ENCODE measurements at places on chromosomes 1 and 21.
A peak's percentile ranks its signal among the peaks of the same experiment; 100 is the strongest.

- no peak for DNase-seq
These were observed 9.4 kb downstream of the SNAP47 start for GRCh38 chr1:227744668-227745067.

GRCh38 chr1:108079440-108080025 is 114.6 kb upstream of the VAV3 start:
- DNase-seq: no peak

DNA sequence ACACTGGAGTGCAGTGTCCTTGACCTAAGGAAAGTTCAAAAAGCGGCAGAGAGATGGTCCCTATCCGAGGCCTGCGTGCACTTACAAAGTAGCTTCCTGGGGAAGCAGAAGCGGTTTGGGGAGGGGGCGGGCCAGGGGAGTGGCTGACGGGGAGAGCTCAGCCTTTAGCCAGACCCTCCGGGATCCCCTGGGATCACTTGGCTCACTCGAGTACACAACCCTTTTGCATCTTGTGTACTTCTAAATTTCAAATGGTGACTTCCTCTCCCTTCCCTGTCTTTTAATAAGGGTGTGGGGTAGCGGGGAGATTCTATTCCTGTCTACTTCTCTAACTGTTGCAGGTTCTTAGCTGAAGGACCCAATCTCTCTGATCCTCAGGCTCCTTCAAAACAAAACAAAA is 18.1 kb upstream of the SNX27 start:
- no peak for DNase-seq

GRCh38 chr1:43437031-43437973 is 16.4 kb downstream of the HYI start:
- DNase-seq: no peak

- DNase-seq: no peak
These were observed 6.0 kb downstream of the TRPM2 start for GRCh38 chr21:44359396-44359795.

GRCh38 chr1:71647513-71648300 is 566.9 kb upstream of the ZRANB2 start:
- DNase-seq: no peak

GRCh38 chr1:9062846-9063245 is 6.6 kb downstream of the SLC2A5 start:
- DNase-seq: no peak

GRCh38 chr1:201185123-201185453 is 5.5 kb upstream of the IGFN1 start:
- no peak for DNase-seq

- DNase-seq: no peak
These were observed 161.2 kb downstream of the HMCN1 start for GRCh38 chr1:185895208-185895900.

- DNase-seq: no peak
These were observed 517 bp downstream of the LRIG2 start for GRCh38 chr1:113073479-113073950.

DNA sequence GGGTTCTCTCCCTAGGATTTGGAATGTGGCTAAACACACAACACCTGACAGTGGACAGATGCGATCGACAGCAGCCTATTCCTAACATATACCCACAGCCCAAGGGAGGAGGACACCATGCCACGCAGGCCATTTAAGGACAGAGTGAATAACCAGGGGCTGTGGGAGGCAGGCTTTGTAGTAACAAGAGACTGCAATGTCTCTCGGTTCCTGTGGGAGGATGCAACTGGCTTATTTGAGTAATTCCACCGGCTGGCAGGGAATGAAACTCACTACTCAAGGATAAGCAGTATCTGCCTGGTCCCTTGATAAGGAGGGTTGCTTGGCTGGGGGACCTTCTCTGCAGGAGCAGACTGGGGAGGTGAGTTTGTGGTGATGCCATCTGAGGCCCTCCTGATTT is 109.6 kb downstream of the PCP4 start:
- DNase-seq: no peak

DNA sequence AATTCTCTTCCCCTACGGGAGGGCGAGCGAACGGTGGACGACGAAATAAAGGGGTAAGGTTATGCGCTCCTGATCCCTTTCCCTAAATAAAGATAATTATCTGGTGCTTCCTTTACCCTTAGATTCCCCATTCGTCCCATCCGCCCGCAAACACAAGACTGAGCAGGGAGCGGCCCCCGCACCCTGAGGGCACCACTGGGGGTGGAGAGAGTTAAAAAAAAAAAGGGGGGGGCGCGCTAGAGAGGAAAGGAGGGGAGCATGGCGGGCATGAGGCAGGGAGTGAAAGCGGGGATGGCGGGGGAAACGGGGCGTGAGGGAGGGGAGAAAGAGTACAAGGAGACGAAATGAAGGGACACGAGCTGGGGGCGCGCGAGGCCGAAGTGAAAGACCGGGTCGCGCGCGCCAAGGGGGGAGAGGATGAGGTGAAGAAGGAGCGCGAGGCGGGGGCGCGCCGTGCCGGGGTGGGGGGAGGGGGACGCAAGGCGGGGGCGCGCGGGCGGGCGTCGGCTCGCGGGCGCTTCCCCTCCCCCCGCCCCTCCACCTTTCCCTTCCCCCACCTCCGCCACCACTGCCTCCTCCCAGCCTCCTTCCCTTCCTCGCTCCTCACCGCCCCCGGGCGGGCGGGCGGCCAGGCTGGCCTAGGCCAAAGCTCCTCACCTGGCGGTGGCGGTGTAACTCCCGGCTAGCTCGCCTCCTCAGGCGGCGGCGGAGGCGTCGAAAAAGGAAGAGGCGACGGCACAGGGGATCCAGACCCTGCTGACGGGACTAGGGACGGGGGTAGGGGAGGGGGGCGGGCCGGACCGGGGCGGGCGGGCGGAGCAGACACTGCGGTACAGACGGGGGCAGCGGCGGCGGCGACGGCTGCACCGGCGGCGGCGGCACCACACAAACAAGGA is 448 bp downstream of the GATAD2B start:
- peak; percentile 13 for DNase-seq

- no peak for DNase-seq
These were observed 958 bp downstream of the LYPLAL1 start for GRCh38 chr1:219174460-219175211.

DNA sequence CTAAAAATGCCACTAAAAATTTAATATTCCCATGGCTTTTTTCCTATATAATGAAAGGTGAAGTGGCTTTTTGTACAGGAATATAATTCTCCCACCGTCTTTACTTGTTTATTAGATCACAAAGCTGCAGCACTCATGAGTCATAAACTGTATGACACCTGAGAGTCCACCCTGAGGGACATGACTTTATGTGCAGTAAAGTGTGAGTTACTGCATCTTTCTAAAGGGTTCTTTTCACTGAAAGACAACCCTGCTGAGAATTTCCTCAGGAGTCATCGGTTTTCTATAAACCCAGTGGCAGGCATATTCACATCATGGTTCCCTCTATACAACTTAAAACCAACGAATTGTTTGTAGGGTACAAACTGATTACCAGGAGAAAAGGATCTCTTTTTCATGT is 77.4 kb downstream of the APP start:
- DNase-seq: no peak

DNA sequence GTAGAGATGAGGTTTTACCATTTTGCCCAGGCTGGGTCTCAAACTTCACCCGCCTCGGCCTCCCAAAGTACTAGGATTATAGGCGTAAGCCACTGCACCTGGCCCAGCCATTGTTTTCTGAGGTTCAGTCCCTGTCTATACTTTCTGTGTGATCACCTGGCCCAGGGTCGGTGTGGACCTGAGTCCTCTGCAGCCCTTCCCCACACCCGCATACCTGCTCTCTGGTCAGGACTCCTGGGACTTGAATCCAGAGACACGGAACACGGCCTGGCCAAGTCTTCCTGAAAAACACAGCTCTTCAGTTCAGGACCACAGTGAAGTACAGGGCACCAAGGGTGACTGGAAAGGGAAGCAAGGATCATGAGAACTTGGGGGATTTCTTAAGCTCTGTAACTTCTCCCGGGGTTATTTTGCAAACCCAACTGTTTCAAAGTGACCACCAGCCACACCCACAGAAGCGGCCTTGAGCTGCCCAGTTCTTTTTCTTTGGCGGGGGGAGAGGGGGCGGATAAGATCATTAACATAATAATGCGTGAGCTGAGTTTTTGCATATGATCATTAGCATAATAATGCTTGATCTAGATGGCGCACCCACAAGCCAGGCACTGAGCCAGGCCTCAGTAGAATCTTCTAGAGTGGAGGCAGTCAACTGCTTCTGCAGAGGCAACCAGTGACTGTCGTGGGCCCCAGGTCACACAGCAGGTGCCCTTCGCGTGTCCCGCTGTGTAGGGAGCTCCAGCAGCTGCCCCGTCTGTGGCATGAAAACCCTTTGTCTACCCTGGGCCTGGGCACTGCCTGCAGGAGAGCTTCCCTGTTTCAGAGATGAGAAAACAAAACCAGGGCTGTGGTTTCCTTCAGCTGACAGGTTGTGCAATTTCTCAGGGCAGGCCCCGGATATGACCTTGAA is 1.7 kb upstream of the NADK start:
- DNase-seq: peak; percentile 26

DNA sequence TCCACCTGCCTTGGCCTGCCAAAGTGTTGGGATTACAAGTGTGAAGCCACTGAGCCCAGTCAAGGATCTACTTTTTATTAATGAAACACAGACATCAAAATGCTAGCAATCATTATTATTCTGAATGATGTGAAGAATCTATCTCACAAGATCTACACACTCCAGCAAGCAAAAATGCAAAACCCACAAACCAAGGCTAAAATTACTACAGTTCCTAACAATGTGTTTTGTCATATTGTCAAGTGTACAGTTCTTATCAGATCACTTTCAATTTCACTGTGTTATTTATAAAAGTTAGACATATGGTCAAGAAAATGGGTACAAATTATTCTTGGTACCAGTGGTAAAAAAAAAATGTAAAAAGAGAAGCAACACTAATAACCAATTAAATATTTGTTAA is 61.3 kb upstream of the SDC3 start:
- no peak for DNase-seq

DNA sequence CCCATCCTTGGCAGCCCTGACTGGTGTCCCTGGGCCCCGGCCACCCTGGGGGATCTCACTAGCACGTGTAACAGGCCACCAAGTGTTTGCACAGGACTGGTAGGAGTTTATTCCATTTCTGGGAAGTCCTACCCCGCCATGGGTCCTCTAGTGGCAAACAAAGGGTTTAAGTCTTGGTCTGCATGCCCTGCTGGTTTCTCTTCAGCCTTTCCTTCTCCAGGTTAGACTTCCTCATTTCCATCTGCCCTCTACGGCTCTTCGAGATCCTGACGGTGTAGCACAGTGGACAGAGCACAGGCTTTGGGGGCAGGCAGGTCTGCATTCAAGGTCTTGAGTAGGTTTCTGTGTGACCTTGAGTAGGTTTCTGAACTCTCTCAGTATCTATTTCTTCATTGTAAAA is 2.8 kb downstream of the AGTRAP start:
- no peak for DNase-seq

DNA sequence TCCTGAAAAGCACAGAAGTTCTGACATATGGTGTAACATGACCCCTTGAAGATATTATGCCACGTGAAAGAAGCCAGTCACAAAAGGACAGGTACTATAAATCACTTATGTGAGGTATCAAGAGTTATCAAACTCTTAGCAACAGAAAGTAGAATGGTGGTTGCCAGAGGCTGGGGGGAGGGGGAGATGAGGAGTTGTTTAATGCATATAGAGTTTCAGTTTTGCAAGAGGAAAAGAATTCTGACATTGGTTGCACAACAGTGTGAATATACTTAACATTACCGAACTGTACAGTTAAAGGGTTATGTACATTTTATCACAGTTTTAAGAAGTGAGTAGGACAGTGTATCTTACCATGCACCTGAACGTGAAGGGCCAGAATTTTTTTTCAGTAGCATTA is 80.0 kb downstream of the USP25 start:
- DNase-seq: no peak

- DNase-seq: no peak
These were observed 730 bp upstream of the PHF13 start for GRCh38 chr1:6612641-6613360.

- DNase-seq: no peak
These were observed 42.7 kb downstream of the OLIG1 start for GRCh38 chr21:33112681-33113080.

DNA sequence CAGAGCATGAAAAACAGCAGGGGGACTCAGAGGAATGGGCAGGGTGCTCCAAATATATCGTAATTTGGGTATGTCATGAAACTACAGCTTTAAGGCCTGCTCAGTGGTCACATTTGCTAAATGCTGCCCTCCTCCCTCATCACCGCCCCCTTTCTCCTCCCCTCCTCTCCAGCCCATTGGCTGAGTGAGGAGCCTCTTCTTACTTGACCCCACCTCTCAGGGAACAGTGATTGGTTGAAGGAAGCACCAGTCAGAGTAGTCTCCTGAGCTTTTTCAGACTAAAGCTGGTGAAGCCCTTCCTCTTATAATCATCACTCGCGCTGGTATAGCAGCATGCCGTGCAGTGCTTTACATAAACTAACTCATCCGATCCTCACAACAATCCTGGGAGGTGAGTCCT is 10.0 kb upstream of the TTC39A start:
- DNase-seq: no peak

DNA sequence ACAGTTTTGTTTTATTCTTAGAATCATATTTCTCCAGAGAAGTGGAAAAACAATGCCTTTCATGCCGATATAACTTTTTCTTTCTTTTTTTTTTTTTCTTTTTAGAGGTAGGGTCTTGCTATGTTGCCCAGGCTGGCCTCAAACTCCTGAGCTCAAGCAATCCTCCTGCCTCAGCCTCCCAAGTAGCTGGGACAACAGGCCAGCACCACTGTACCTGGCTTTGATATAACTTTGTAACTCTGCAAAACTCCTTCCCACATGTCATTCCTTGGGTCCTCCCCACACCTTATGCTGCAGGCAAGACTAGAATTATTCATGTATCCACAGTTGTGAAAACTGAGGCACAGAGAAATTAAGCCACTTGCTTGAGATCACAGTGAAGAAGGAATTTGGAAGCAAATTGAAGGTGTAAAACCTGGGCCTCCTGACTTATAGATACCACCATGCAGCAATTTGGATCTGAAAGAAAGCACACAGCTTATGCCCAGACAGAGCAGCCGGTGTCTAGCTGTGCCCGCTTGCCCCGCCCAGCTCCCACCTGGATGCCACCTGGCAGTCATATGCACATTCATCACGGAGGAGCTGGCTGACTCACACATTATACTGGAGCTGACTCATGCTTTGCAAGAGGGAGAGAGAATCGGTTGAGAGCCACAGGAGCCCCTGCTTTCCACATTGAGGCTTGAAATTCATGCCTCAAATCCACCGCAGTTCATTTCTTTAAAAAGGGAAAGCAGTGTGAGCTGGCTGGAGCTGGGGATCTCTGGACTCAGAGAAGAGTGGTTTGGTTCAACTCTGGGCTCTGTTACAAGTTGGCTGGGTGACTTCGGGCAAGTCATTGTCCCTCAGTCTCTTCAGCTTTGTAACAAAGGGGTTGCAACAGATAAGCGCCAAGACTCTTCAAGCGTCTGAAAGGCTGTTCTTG is 8.3 kb upstream of the SLC2A1 start:
- DNase-seq: no peak

DNA sequence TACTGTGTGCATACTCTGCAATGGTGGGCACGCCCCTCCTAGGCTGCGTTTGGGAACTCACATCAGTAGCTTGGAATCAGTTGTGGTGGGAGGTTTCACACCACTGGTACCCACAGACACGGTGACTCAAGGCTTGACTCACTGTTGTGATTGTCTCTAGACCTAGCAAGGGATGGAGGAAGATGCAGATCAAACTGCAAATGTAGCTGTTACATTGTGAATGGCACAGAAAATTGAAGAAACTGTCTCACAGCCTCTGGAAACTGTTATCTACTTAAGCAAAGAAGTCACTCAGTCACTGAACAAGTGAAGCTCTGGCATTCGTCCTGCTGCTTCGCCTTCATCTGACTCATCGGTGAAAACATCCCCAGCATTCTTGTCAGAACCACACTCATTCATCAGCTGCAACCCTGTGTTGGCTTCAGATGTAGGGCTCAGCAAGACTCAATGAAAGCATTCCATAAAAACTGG is 59.5 kb downstream of the POFUT2 start:
- DNase-seq: peak; percentile 35

Data from activated T-helper 1 cell treated with anti-CD3 and anti-CD28 coated beads, Interleukin-2, amount 50 U/mL, for 16 hours (primary cell).